ENCODE measurements at places on chromosomes 3 and 15.

DNA sequence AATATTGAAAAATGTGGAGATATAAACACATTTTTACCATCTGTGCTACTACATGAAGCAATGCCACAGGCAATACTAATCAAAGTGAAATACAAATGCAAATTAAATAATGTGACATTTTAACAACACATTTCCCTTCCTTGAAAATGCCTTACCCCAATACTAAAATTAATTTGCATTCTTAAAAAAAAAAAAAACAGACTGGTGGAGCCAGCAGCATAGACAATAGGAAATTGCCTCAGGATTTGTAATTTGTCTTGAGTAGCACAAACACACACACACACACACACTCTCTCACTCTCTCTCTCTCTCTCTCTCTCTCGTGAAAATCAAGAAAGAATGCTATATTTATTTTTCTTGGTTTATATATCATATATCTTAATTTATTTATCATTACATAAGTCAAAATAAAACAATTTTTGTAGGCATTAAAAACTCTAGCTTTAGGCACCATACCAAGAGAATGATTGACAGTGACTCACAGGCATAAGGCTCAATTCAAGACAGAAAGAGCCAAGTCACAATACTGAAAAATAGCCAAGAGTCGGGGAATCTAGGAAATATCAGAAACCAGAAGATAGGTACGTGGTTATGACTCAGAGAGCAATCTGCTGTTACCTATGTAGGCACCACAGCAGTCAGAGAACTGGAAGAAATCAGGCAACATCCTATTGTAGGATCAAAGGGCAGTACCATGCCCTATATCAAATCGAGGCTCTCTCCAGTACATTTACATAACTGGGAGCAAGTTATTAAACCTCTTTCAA is 23.0 kb downstream of the SUCNR1 start:
- no peak for DNase-seq

- no peak for DNase-seq
Observed at GRCh38 chr3:155053756-155054155, 26.4 kb upstream of the MME start.

DNA sequence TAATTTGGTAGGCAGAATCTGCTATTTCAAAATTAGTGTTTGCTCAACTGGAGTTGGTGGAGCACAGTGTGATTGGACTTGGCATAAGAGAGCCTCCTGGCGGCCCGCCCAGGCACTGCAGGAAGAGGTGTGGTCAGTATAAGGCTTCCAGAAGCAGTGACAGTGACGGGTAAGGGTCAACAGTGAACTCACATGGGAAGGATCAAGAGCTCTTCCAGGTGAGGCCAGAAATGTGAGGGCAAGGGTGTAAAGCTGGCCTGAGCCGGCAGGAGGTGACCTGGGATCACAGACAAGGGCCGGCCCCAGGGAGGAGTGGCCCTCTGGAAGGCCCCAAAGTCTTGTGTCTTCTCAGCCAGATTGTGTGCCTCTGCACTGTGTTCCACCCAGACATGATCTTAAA is 93.2 kb upstream of the RNF7 start:
- peak; percentile 17 for DNase-seq

- no peak for DNase-seq
Observed at GRCh38 chr15:58628206-58628947, 121.1 kb downstream of the ADAM10 start.

- peak; percentile 76 for DNase-seq
Observed at GRCh38 chr15:60375306-60375705, 22.5 kb downstream of the ANXA2 start.

DNA sequence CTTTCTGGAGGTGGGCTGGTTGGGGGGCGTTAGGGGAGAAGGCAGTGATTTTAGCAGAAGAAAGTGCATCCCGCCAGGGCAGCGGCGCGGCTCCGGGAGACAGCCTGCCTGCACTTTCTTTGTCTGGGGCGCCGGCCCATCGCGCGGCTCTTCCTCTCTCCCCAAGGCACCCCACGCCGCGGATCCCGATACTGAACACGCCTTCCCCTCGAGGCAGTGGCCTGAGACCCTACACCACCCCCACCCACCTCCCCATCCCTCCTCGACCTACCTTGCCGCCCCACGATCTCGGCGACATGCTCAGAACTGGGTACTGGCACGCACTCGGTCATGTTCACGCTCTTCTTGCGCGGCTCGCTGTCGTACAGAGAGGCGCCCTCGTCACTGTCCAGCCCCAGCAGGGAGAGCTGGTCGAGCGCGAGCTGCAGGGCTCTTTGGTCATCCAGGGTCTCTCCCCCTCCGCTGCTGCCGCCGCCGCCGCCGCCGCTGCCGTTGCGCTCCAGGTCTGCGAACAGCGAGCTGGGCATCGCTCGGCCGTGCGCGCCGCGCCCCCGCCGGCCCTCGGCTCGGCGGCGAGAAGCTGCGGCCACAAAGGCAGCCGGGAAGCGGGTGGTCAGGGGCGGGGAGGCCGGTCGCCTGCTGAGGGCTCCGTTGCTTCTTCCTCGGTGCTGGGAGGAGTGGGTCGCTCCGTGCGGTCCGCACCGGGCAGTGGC is 483 bp downstream of the MEX3B start:
- DNase-seq, result peak; percentile 91

DNA sequence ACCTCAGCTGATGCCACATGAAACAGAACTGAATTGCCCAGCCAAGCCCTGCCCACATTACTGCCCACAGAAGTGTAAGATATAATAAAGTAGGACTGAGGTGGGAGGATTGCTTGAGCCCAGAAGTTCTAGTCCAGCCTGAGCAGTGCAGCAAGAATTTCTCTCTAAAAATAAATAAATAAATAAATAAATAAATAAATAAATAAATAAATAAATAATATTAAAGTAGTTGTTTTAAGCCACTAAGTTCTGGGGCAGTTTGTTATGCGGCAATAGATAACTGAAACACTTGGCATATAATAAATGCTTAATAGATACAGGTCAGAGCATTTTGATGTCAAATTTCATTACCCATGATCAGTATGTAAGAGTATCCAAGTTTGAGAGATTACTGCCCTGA is 249.4 kb upstream of the LRRFIP2 start:
- no peak for DNase-seq

- no peak for DNase-seq
Observed at GRCh38 chr3:179309225-179310078, 13.4 kb upstream of the ZNF639 start.

DNA sequence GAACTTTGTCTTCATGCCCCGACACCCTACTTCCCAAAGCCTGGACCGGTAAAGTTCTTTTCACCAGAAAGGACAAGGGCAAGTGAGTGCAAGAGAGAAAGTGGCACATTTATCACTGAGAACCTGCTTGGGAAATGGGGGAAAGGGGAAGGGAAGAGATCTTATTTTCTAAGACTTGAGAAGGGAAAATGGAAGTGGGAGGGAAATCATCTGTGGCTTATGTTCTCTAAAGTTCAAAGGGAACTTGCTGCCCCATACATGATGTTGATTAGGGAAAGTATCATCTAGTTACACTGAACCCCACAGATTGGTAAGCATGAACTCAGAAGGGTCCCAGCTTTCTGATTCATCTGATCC is 199.5 kb upstream of the LPP start:
- no peak for DNase-seq

- DNase-seq, result no peak
Observed at GRCh38 chr3:183281126-183281797, 28.2 kb downstream of the B3GNT5 start.

- no peak for DNase-seq
Observed at GRCh38 chr15:74780523-74781430, 1.1 kb upstream of the CSK start.

- no peak for DNase-seq
Observed at GRCh38 chr3:5799398-5799797, 611.9 kb downstream of the EDEM1 start.

GRCh38 chr3:103403191-103403590 is 968.4 kb downstream of the ZPLD1 start:
- DNase-seq, result no peak

- DNase-seq, result no peak
Observed at GRCh38 chr3:5136919-5137429, 14.9 kb downstream of the ARL8B start.

- peak; percentile 2 for DNase-seq
Observed at GRCh38 chr3:42507252-42507651, 4.8 kb downstream of the VIPR1 start.

GRCh38 chr3:17515445-17516234 is 226.8 kb downstream of the TBC1D5 start:
- DNase-seq, result no peak

DNA sequence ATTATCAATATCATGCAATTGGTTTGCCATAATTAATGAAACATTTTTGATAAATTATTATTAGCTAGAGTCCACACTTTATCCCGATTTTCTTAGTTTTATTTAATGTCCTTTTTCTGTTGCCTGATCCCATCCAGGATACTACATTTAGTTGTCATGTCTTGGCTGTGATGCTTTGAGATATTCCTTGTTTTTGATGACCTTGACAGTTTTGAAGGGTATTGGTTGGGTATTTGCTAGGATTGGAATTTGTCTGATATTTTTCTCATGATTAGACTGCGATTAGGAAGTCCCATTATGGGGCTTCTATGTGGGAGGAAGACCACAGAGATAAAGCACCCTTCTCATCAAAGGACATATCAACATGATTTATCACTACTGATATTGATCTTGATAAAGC is 43.0 kb downstream of the CGNL1 start:
- DNase-seq, result no peak

GRCh38 chr3:30124435-30125370 is 481.7 kb upstream of the TGFBR2 start:
- DNase-seq, result peak; percentile 3

GRCh38 chr3:111712294-111713167 is 117.4 kb upstream of the ZBED2 start:
- DNase-seq, result peak; percentile 91
